ENCODE measurements at places on chromosomes 5 and 9.

GRCh38 chr5:127834094-127834531, 130.9 kb downstream of the CCDC192 start:
- no peak for DNase-seq

GRCh38 chr5:176625966-176626875, 4.1 kb downstream of the SNCB start:
- no peak for DNase-seq

GRCh38 chr5:37039824-37040223, 163.3 kb downstream of the NIPBL start:
- DNase-seq, result no peak

- peak; percentile 16 for DNase-seq
Observed at GRCh38 chr5:171494452-171495121, 75.1 kb downstream of the FGF18 start.

DNA sequence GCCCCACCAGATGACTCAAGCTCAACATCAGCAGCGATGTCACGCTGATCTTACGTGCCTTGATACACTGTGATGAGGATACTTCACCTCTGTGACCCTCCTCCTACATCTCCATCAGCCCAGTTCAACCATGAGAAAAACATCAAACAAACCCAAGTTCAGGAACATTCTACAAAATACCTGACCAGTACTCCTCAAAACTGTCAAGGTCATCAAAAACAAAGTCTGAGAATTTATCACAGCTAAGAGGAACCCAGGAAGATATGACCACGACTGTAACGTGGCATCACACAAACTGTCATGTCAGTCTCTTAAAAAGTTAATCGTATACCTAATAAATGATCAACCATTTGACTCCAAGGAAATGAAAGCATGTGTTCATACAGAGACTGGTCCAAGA, 90.8 kb downstream of the COL23A1 start:
- DNase-seq, result no peak

DNA sequence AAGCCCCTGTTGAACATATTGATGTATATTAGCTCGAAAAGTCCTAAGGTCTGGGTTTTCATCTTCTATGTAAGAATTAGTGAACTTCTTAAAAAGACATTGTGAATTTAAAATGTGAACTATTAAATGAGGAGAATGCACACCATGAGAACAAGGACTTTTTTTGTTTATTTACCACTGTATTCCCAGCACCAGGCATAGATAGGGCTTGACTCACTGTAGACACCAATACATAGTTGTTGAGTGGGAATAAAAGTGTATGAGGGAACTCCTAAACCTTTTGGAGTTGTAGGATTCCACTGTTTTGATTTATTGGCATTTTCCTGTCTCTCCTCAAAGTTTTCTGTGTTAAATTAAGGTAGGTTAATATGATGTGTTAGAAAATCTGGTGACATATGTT, 40.3 kb downstream of the NNT start:
- no peak for DNase-seq

- no peak for DNase-seq
Observed at GRCh38 chr5:76781775-76782174, 37.1 kb upstream of the F2RL1 start.

GRCh38 chr9:13948037-13948436, 365.9 kb downstream of the NFIB start:
- no peak for DNase-seq

DNA sequence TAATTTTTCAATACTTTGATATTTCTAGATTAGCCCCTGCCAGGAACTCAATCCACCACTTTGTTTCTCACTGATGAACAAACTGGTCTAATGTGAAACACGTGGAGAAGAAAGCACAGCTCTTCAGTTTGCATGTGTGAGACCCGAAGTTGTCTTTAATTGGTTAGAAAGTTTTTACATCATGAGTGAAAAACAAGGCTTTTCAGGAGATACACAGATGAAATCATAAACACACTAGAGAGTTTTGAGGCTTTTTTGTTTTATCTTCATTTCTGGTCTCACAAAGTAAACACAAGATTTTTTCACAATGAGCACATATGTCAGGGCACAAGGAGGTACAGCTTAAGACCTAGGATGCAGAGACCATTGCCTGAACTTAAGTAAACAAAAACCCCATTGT, 84.5 kb upstream of the MOCS2 start:
- no peak for DNase-seq

DNA sequence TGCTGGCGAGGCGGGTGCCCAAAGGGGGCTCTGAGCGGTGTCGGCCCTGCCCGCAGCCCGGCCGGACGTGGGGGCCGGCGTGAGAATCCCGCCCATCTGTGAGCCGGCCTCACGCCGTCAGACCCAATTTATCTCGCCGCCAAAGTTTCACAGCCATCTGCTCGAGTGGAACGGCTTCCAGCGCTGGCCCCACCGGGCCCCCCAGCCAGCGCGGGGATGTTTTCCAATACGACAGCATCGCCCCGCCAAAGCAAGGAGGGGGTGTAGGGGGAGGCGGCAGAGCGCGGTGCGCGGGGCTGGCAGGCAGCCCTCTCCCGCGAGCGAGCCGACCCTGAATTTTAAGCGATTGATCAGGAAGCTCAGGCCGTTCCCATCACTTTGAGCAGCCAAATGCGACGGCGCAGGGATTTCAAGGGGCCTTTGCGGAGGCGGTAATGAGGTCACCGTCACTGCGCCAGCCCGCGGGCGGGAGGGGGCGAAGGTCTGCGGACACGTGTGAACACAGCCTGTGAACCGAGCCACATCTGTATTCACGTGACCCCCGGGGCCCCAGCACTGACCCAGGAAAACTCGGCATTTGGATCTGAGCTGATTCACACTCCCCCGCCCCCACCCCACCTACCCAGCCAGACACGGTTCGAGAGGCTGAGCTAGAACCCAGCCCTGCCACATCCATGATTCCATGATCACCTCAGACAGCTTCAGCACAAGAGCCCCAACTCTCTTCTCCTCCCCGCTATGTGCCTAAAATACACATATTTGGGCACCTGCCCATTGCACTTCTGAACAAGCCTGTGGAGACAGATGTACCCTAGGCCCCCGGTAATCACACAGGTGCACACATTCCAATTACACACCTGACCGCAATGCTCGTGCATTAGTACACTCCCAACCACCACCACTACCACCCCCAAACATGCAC, 47.8 kb upstream of the PSD2 start:
- DNase-seq, result no peak

DNA sequence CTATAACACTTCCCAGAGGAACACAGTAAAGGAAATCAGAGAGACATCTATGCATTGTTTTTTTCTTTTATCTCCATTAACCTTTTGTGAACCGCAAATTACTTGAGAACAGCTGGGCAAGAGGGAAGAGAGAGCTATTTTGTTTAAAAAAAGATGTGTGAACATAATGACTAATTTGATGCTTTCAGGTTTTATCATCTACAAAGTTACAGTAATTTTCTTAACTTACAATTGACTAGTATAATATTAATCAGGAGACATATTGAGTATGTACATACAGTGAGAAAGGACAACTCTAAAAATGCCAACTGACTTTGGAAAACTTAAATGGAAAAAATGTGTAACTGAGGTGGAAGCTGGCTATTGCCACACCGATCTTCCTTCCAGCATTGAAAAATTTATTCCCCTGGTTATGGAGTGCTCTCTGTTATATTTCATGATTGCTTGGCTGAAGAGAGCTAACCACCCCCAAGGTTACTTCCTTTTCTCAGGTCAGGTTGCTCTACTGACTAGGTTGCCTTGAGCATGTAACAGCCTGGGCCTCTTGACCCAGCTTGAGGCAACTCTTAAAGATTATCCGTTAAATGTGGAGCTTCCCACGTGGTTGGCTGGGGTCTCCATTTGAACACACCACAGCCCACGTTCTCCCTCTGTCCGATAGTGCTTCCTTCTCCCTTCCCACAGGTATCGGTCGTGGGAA, 62.6 kb upstream of the C6 start:
- DNase-seq, result no peak

- DNase-seq, result no peak
Observed at GRCh38 chr5:130092991-130093390, 188.7 kb downstream of the CHSY3 start.

DNA sequence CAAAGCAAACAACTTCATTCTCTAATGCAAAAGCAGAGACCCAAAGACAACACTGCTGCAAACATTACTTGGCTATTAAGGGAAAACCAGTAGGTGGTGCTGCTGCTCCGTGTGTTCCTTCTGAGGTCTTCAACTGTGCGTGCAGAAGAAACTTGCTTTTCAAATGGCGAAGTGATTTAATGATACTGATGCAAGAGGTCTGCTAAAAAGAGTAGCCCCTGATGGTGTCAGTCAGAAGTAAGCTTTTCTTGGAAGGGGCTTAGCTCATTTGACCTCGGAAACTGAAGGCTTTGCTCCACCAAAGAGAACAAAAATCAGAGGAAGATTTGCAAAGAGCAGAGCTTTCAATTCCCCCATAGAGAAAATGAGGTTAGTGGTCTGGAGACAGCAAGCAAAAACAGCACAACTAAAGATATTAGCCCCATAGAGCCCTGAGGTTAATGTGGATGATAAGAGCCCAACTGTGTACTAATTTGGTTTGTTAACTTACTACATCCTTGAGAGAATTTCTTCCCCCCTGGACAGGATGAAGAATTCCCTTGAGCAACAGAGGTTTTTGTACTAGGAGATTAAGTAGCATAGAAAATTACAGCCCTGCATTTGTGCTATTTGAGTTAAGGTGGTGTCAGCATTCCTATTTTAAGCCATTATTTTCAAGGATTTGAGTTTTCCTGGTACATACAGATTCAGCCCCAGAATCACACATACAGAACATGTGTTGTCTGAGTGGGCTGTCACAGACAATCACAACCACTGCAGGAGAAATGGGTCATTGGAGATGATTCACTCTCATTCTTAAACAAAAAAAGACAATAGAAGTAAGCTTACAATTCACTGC, 153.2 kb upstream of the C9orf72 start:
- peak; percentile 1 for DNase-seq

DNA sequence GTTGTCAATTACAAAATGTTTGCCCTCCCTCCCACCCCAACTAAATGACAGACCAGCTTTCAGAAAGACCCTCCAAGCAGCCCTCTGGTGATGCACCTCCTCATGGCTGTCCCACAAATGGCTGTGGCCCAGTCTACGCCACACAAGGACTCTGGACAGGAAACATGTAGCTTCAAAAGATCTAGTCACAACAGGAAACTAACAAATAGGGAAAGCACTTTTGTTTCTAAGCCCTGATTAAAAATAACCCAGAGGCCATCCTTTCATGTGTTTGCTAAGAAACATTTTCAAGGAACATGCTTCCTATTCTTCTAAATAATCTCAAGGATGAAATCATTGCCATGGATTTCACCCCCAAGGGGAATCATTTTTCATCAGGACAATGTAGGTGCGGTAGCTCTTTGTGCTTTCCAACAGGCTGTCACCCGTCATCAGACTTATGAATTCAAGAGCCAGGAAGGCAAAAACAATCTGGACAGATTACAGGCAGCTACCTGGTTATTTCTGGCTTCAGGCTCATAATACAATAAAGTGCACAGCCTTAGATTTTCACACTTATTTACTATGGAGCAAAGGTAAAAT, 20.1 kb downstream of the PCSK1 start:
- DNase-seq, result no peak

- no peak for DNase-seq
Observed at GRCh38 chr9:90878562-90878961, 76.9 kb downstream of the SYK start.

DNA sequence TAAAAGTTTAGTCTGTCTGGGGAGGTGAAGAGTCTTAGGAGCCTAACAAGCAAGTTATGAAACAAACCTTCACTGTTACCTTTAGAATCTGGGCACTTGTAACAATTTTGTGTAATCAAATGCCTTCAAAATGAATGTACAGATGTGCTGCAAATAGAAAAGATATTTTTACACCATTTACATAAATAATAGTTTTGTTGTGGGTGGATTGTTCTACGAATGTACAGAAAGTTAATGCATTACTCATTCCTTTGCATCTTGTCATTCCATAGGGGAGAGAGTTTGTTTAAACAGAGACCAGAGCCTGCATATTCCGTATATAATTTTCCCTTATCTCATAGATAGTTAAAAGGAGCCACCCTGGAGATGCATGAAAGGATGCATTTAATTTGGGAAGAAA, 576.9 kb upstream of the SGCD start:
- DNase-seq, result no peak

GRCh38 chr9:25678147-25678666, at the start of gene TUSC1:
TSS of gene TUSC1 (minus strand) at chr9:25678444. CDS start at chr9:25678312, 132 bp downstream.
- no peak for DNase-seq

DNA sequence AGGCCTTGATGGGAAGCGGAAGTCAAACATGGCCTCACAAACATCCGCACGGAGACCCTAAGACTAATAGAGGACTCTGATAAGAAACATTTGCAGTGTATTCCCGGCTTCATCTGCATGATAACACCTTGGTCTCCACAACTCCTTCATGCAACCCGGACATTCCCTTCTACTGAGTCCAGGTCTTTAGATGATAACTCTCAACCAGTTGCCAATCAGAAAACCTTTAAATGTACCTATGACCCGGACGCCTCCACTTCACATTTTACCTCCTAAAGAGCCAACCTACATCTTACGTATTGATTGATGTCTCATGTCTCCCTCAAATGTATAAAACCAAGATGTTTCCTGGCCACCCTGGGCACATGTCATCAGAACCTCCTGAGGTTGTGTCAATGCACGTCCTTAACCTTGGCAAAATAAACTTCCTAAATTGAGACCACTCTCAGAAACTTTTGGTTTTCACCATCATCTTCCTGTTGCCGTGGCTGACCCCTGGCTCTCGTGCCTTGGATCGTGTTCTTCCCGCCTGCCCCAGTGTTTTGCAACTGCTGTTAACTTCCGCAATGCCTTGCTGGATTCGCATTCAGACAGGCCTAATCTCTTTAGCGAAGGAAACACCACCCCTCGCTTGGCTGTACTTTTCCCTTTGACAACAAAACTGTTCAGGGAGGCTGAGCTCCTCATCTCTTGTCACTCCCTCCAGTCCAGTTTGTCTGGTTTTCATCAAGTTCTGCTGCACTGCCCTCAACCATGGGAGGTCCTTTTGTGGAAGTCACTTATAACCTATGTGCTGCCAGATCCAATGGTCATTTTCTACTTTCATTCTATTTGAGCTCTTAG, 1.1 kb upstream of the DAP start:
- DNase-seq, result no peak

GRCh38 chr5:39892708-39893107, 467.9 kb upstream of the DAB2 start:
- DNase-seq, result no peak

- DNase-seq, result peak; percentile 13
Observed at GRCh38 chr5:170623576-170624181, 119.9 kb downstream of the KCNIP1 start.

DNA sequence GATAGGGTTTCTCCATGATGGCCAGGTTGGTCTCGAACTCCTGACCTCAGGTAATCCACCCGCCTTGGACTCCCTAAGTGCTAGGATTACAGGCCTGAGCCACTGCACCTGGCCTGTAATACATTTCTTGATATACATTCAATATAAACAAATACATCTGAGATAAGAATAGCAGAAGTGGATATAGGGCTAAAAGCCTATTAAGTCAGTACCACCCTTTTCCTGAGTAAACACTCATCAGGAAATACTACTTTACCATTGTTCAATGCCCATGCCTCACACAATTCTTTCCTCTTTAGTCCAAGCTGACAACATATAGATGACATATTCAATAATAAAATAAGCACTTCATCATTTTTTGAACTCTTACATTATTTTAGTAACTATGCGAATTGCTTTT, 64.8 kb downstream of the MRPS27 start:
- DNase-seq, result no peak
